D721Med (cell line): ENCODE measurements at places on chromosomes 2 and 18.

DNA sequence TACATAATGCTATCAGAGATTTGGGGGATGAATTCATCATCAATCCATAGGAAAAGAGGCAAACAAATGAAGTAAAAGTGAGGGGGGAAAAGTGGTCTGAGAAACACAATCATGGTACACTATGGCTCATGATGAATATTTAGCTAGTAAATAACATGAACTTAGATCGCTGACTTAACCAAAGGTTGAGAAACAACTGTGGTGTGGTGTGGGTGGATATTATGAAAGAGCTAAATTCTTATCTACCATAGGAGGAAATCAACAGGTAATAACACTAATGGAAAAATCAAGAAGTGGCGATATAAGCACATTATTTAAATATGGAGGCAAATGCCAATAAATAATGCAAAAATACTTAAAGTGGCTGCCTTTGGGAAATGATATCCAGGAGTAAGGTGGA is 12.2 kb upstream of the TPRKB start:
- no peak for DNase-seq

DNA sequence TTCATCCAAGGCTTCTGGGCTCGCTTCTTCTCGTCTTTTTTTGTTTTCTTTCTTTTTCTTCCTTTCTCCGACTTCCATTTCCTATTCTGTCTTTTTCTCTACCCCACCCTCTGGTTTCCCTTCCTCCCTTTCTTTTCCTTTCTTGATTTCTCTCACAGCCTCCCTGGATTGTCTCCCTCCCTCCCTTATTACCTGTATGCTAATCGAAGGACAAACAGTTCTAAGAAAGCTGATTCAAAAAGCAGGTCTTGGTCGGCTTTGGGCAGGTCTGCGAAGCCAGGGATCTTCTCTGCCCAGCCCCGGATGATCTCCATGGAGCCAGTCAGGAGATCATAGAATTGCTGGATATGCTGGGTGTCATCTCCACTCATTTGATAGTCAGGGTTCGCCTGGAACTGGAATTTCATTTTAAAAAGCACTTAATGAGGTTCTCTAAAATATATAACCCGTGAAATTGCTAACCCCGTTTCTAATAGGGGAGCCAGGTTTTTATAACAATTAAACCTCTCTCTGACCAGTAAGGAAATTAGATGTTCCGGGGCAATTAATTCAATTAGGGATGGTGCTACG is 5.9 kb downstream of the NR4A2 start:
- no peak for DNase-seq

DNA sequence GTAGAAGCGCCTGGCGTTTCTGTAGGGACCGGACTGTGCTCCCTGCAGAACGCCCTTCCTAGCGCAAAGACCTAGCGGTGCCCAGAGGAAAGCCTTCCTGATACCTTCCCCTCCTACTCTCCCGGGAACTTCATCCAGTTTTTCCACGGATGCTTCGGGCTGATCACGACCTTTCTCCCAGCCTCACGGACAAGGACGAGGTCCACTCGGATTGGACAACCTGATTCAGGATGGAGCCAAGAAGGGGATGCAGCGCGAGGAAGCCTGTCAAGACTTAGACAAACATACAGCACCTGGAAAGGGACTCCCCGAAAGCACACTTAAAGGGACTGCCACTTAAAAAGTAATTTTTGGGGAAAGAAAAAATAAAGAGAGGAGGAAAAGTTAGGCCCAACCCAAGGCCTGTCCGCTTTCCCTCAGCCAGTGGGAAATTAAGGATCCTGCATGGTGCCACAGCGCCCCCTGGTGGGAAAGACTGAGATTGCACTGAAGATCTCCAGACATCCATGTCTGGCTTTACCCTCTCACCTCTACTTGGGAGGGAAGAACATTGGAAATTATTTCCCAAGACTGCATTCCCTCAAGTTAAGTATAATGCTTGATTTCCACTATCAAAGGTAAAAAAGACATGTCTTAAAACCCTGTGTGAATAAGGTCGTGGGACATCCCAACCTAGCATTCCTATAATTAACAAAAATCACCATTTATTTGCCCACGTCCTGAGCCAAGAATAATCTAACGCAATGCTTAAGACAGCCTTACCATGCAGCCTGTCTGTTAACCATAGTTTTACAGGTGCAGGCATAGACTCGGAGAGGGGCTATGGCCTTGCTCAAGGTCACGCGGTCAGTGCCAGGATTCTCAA is 13.4 kb upstream of the COPS8 start:
- DNase-seq: no peak

DNA sequence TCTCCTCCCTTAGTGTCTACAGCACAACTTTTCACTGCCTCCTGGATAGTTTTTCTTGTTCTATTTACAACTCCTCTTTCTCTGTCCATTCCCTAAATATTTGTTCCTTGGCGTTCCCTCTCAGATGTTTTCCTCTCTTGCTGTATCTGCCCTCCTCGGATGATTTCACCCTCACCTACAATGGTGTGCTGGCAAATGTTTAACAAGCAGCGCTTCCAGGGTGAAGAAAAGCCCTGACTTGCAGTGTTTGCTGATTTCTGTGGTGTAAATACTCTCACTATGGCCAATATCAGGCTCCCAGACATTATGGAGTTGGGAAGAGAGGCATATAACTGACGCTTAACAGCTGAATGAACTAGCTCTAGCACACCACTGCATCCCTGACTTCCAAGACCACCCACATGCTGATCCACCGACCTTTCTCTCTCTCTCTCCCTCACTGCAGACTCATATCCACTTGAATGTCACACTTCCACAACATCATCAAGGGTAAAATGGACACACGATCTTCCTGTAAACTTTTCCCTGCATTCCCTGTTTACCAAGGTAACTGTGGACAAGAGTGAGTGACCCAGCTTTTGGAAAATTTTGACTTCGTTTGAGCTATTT is 31.5 kb upstream of the SPTBN1 start:
- DNase-seq: no peak

DNA sequence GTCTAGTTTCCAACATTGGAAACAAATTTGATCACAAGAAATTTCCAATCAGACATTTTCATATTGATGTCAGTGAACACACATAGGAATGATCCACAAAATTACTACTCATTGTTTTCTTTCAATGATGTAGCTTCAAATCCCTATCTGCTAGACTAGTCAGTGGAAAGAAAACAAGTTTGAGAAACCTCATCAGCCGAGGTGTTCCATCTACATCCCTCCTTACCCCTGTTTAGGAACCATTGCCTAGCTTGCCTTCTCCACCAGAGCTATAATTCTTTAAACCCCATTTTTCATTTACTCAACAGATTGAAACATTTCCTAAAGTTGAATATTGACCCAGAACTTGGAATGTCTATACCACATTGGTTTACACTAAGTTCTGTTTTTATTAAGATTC is 45.3 kb downstream of the HNMT start:
- DNase-seq: no peak

DNA sequence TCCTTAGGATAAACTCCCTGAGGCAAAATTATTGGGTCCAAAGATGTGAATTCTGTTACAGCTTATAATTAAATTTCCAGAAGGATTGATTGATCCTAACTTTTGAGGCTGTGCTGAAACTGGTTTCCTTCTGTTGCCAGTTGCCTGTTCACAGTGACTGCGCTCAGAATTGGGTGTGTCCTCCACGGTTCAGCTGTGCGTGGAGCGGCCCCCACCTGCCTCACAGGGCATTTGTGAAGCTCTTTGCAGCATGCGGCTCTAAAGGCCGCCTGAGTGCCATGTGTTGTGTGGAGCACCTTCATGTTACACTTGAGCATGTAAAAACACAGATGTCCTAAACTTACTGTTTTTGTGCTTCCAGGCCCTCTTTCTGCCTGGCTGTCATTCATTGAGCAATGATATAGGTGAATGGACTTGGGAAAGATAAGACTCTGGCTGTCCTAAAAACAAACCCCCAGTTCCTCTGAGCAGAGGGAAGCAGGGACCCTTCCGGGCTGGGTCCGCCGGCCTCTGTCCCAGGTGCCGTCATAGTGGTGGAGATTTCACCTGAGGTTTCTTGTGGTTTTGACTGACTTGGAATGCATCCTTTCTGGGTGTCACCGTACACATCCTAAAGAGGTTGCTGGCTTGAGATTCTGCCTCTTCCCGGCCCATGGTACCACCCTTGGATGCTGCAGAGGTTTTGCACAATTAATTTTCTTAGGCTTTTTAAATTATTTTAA is 173.6 kb downstream of the LDLRAD4 start:
- DNase-seq: no peak

GRCh38 chr2:232456296-232457120 is 555 bp downstream of the ALPI start:
- DNase-seq: peak; percentile 5

DNA sequence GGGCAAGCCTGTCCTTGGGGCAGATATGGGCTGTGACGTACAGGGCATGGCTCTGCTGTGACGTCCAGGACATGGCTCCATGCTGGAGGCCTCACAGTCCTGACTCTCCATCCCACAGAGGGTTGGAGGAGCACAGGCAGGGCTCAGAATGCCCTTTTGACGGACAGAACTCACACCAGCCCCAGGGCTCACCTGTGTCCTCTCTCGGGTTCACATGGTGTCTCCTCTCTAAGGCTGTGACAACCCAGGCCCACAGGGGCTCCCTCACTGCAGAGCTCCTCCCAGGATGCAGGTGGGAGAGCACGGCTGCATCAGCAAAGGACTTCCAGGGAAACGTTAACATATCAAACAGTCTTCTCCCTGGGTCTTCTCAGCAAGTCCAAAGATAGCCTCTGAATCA is 133.8 kb downstream of the EIPR1 start:
- DNase-seq: no peak

- no peak for DNase-seq
Observed at GRCh38 chr2:20465716-20466394, 19.0 kb downstream of the RHOB start.

DNA sequence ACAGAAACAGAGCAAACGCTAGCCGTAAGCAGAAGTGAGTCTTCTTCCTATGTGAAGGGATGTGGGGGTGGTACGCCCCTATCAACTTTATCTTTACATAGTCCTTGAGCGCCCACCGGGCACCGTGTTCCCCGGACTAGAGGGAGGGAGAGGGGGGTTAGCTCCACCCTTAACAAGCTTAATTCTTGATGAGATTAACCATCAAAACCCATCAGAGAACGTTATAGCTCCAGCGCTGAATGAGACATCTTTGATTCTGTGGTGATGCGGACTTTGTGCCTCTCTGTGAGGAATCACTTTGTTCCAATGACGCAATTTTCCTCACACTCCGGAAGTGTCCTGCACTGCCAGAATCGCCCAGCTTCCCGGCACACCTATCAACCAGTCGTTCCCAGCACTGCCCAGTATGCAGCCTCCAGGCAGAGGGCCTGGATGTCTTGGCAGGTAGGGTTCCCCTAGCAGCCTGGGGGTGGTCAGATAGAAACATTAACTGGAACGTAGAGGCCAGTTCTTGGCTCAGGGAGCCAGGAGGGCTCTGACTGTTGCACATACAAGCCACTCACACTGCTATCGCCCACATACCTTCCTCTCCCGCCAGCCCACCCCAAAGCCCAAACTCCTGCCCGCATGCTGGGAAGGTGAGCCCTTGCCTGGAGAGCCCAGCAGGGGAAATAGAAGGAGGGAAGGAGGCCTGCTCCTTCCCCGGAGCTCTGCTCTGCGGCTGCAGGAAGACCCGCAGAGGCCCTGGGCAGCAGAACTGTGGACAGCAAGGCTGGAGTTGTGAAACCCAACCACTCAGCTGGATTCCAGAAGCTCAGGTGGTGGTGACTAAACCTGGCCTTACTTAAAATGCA is 1.9 kb upstream of the ODC1 start:
- DNase-seq: no peak

GRCh38 chr2:149703281-149703680 is 115.7 kb upstream of the MMADHC start:
- DNase-seq: no peak

DNA sequence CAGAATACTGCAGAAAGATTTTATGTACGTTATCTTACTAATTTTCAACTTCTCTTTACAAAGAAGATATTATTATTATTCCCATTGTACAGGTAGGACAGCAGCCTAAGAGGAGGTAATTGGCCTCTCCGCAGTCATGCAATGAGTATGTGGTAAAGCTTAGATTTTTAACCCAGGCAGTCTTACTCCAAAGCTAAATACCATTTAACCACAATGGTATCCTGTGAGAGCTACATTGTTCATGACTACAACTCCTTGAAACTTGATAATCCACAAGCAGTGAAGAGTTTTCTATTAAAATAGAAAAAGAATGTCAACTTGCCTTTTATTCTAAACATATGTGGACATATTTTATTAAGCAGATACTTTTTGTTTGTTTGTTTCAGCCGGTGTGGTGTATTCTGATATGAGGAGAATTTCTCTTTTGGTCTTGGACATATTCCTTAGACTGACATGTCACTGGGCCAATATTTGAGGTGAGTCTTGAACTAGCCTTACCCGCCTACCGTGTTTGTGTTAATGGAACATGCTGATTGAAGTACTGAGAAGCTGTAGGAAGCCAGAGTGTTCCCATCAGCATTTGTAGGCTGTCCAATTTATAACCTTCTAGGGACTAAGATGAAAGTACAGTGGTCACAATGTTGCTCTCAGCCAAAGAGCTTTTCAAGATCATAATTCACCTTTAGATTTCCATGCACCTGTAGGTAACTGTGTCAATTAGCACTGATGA is 293.9 kb upstream of the DCC start:
- no peak for DNase-seq

DNA sequence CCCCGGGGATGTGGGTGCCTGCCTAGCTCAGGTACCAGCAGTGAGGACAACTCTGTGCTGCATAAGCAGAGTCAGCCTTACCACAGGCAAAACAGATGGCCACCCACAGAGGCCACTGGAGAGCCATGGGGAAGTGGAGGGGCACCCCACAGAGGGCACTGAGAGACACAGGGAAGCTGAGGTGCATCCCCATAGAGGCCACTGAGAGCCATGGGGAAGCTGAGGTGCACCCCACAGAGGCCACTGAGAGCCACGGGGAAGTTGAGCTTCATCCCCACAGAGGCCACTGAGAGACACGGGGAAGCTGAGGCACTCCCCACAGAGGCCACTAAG is 134.1 kb upstream of the EPAS1 start:
- DNase-seq: no peak

- no peak for DNase-seq
Observed at GRCh38 chr2:56380861-56381260, 197.1 kb downstream of the CCDC85A start.

DNA sequence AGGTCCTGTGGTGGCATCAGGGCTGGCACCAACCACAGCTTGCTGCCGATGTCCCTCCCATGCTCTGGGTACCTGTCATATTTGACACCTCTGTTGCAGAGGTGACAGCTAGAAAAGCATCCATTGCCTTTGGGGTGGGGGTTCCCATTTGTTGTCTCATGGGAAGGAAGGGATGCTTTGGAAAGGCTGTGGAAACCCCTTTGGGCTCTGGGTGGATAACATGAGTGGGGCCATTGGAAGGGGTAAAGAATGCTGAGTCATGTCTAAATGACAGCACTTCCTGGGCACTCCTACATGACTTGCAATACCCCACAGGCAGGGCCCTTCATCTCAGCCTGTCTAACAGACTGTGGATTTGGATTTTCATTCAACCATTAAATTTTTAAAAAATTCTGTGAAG is 27.8 kb downstream of the CTIF start:
- no peak for DNase-seq

DNA sequence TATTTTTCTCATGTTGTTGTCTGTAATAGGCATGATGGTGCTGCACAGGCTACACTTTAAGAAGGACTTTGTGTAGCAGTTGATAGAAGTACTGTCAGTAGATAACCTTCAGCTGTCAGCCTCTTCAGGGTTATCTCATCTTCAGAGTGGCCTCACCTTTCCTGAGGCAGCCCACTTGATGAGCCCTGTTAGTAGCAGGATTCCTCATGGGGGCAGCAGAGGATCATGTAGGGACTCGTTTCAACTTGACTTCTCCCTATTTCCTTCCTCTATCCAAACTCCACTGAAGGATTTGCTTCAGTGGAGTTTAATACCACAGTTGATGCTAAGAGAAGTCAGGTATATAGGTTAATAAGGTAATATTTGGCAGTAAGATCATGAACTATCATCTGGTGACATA is 530.3 kb upstream of the FSIP2 start:
- no peak for DNase-seq
